ENCODE measurements at places on chromosomes 5 and 9. TPM values are rescaled to one million over a fixed set of nuclear protein-coding genes. Genes with fewer than 3 reads are reported as not detected.
A peak's percentile ranks its signal among the peaks of the same experiment; 100 is the strongest.

The SOHLH1 gene
- not detected for total RNA-seq

The SLC6A18 gene
- total RNA-seq: not detected

The TNIP1 gene
- 213 TPM for total RNA-seq

The SGCD gene
- total RNA-seq: 0.11 TPM

The OGN gene
- not detected for total RNA-seq

The FREM1 gene
- not detected for total RNA-seq

The KIAA0825 gene
- 1.5 TPM for total RNA-seq

The HAPLN1 gene
- not detected for total RNA-seq

The HTR4 gene
- total RNA-seq: not detected

The FGF1 gene
- not detected for total RNA-seq

The MTAP gene
- 77.4 TPM for total RNA-seq

The FCN2 gene
- not detected for total RNA-seq

DNA sequence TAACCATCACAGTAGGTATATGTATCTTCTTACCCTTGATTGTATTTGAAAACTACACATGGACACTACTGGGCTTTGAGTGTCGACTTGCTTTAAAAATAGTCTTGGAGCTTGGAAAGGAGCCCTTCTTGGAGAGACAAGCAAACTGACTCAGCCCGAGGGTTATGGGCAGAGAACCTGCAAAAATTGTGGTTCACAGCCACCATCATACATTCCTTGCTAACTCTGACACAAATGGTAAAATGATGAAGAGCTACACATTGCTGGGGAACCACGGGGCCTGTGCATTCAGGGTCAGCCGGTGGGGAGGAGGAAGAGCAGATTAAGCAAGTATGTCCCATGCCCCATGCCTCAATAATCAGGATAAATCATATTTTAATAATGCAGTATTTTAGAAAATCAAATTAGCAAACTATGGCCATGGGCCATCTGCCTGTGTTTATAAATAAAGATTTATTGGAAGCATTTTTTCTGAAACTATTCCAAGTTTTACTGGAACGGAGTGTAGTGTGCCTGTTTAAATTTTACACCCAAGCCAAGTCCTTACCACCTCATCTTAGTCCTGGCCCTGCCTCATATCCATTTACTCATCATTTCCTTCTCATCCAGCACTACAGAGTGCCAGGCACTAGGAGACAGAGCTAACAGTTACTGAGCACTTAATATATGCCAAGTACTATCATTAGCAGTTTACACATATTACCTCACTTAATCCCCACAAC lies 195.7 kb downstream of the PALM2AKAP2 start:
- no peaks in the 10 kb centered on the region for H3K36me3 ChIP-seq
- no peak for DNase-seq
- peaks cover 8% of the 10 kb centered on the region for H3K4me1 ChIP-seq
- no peaks in the 10 kb centered on the region for H3K27me3 ChIP-seq
- H3K4me3 ChIP-seq: no peak overlapping the region

DNA sequence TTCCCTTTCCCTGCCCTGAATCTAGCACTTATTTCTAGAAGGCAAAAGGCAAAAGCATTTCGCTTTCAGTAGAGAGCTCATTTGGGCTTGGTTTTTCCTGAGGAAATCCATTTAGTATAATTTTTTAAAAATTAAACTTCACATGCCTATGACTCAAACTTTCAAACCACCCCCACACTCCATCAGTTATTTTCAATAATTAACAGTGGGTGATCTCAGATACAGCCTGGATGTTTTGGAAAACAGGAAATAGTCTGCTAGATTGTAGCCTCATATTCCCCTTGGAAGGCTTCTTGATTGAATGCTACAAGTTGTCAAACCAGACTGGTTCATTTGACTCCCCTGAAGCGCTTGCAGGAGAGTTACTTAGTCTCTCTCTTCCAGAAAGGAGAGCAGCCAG lies 40.6 kb downstream of the SEMA5A start:
- no peak for DNase-seq
- H3K27me3 ChIP-seq: no peaks in the 10 kb centered on the region
- no peak overlapping the region for H3K27ac ChIP-seq

- H3K36me3 ChIP-seq: no peaks in the 10 kb centered on the region
- no peak for DNase-seq
- H3K4me1 ChIP-seq: no peaks in the 10 kb centered on the region
- no peak overlapping the region for H3K27ac ChIP-seq
- no peak overlapping the region for H3K4me3 ChIP-seq
- H3K27me3 ChIP-seq: no peaks in the 10 kb centered on the region
Observed at GRCh38 chr5:53613536-53613935, 53.1 kb downstream of the NDUFS4 start.

DNA sequence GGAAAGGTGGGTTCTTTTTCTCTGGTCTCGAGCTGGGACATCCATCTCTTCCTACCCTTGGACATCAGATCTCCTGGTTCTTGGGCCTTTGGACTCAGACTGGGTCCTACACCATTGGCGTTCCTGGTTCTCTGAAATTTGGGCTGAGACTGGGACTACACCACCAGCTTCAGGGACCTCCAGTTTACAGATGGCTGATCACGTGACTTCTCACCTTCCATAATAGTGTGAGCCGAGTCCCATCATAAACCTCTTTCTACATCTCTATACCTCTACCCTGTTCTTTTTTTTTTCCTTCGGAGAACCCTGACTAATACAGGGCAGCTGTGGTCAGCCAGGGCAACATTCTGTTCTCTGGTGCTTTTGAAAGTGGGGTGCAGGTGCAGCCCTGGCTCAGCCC lies 27.2 kb upstream of the RXRA start:
- H3K4me3 ChIP-seq: no peak overlapping the region
- DNase-seq: no peak
- H3K27me3 ChIP-seq: no peaks in the 10 kb centered on the region
- H3K4me1 ChIP-seq: peaks cover 7% of the 10 kb centered on the region
- H3K27ac ChIP-seq: no peak overlapping the region

DNA sequence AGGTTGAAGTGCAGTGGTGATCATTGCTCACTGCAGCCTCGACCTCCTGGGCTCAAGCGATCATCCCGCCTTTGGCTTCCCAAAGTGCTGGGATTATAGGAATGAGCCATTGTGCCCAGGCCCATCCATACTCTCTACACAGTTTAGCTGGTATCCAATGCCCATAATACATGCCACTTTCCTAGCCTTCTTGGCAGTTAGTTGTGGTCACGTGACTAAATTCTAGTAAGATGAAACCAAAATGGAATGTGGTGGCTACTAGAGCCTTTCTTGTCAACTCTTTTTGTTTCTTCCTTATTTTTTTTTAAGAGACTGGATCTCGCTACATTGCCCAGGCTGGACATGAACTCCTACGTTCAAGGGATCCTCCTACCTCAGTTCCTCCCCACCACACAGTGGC lies 15.3 kb upstream of the KIF27 start:
- no peak overlapping the region for H3K4me3 ChIP-seq
- H3K36me3 ChIP-seq: no peaks in the 10 kb centered on the region
- H3K4me1 ChIP-seq: no peaks in the 10 kb centered on the region
- H3K27ac ChIP-seq: no peak overlapping the region

GRCh38 chr9:130159057-130159456 lies 13.1 kb upstream of the NCS1 start:
- no peak for DNase-seq
- H3K27ac ChIP-seq: no peak overlapping the region
- H3K36me3 ChIP-seq: no peaks in the 10 kb centered on the region
- no peak overlapping the region for H3K4me3 ChIP-seq

GRCh38 chr5:162067655-162068411 lies at the start of gene GABRG2:
Gene GABRG2, plus strand, starts transcription at chr5:162067773. Its CDS starts 227 bp downstream, at chr5:162068000.
- H3K4me3 ChIP-seq: no peak within 1 kb of the TSS
- no peak within 1 kb of the TSS for H3K27ac ChIP-seq
- H3K27me3 ChIP-seq: no peaks in the 10 kb centered on the region

DNA sequence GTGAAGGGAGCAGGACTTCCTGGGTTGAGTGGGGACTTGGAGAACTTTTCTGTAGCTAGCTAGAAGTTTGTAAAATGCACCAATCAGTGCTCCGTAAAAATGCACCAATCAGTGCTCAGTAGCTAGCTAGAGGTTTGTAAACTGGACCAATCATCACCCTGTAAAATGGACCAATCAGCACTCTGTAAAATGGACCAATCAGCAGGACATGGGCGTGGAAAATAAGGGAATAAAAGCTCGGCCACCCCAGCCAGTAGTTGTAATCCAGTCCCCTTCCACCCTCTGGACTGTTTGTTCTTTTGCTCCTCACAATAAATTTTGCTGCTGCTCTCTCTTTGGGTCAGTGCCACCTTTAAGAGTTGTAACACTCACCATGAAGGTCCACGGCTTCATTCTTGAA lies 29.5 kb downstream of the SPATA31C2 start:
- no peak overlapping the region for H3K4me3 ChIP-seq
- no peak overlapping the region for H3K27ac ChIP-seq
- no peak for DNase-seq
- H3K36me3 ChIP-seq: no peaks in the 10 kb centered on the region

GRCh38 chr5:1214936-1215220 lies 10.3 kb upstream of the SLC6A18 start:
- H3K27me3 ChIP-seq: no peaks in the 10 kb centered on the region
- DNase-seq: no peak
- H3K27ac ChIP-seq: no peak overlapping the region

- H3K4me1 ChIP-seq: no peaks in the 10 kb centered on the region
- H3K36me3 ChIP-seq: no peaks in the 10 kb centered on the region
- no peaks in the 10 kb centered on the region for H3K27me3 ChIP-seq
- DNase-seq: no peak
Observed at GRCh38 chr5:10214041-10214440, 35.6 kb downstream of the ATPSCKMT start.

- no peaks in the 10 kb centered on the region for H3K27me3 ChIP-seq
- no peak for DNase-seq
- H3K36me3 ChIP-seq: no peaks in the 10 kb centered on the region
- no peak overlapping the region for H3K27ac ChIP-seq
- no peak overlapping the region for H3K4me3 ChIP-seq
Observed at GRCh38 chr5:41641621-41642020, 131.2 kb upstream of the PLCXD3 start.

DNA sequence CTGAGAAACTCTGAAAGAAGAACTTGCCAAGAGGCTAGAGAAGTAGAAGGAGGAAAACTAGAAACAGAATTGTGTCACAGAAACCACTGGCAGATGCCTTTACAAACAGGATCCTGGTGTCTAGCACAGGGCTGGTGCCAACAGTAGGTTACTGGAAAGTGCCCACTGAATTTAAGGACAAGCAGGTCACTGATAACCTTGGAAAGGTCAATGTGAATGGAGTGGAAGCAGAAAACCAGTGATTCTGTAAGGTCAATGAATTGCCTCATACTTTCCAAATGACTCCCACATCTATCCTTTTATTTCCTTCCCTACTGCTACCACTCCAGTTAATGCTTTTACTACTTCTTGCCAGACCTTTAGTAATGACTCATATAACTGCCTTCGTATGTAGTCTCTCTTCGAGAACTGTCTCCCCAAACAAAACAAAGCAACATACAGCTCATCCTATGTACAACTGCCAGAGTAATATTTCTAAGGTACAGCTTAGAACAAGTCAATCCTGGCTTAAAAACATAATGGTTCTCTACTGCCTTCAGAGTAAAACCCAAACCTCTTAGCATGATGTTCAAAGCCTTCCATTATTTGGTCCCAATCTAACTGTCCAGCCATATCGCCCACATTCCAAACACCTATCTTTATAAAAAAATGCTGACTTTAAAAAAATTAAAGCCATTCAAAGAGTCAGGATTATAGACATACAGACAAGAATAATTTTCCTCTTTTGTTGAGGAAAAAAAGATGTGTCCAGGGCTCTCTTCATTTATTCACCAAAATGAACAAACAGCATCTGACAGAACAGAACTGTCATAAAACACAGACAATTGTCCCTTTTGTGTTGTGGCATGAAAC lies 52.5 kb downstream of the NR3C1 start:
- no peak overlapping the region for H3K27ac ChIP-seq
- DNase-seq: no peak
- H3K27me3 ChIP-seq: no peaks in the 10 kb centered on the region
- peaks cover 74% of the 10 kb centered on the region for H3K4me1 ChIP-seq
- H3K36me3 ChIP-seq: no peaks in the 10 kb centered on the region
- no peak overlapping the region for H3K4me3 ChIP-seq

- H3K36me3 ChIP-seq: no peaks in the 10 kb centered on the region
- no peaks in the 10 kb centered on the region for H3K27me3 ChIP-seq
Observed at GRCh38 chr5:180591311-180591887, at the start of gene SCGB3A1. Gene SCGB3A1, minus strand, starts transcription at chr5:180591499. Its CDS starts 37 bp downstream, at chr5:180591462.

- no peak overlapping the region for H3K4me3 ChIP-seq
- no peak for DNase-seq
- H3K36me3 ChIP-seq: no peaks in the 10 kb centered on the region
Observed at GRCh38 chr9:136020671-136021070, 59.5 kb upstream of the UBAC1 start.

DNA sequence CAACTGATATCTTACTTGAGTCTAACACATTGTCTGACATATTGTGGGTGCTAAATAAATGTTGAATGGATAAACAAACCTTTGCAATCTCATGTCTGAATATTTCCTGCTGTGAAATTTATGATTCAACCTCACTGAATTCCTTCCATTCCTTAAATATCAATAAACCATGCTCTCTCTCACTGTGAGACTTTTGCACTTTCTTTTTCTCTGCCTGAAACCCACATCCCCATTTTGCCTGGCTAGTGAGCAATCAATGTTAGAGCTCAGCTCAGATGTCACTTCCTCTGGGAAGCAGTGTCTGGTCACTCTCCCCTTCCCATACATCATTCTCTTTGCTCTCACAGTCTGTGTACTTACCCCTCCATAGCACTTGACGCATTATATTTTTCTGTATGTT lies 383.7 kb upstream of the TRPC7 start:
- no peak overlapping the region for H3K4me3 ChIP-seq
- H3K27ac ChIP-seq: no peak overlapping the region
- DNase-seq: no peak
- no peaks in the 10 kb centered on the region for H3K27me3 ChIP-seq
- H3K36me3 ChIP-seq: no peaks in the 10 kb centered on the region

DNA sequence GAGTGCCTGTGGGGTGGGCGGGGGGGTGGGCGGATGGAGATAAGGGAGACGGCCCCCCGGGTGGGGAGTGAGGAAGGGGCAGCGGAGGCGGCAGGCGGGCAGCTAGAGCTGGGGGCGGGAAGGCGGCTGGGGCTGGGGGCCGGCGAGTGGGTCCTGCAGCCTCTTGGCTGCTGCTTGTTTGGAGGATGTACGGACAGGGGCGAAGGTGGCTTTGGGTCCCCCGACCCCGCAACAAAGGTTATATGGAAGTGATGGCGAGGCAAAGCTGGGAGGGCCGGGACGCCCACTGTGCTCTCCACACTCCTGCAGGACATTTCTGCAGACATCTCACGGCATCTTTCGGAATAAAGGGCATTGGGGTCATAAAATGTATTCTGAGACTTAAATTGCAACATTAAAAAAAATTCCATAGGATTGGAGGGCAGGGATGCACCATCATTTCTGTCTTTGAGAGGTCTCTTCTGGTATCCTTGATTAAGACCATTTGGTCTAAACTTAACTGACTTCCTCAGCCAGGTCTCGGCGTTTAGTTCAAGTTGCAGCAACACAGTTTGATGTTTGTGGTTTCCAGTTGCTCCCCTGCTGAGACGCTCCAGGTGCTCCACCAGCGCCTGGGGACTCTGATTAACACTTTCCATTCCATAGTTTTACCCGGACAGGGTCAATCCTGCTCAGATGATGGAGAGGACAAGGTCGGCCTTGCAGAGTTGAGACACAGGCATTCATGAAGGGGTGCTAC lies 101.6 kb upstream of the SSBP2 start:
- H3K4me3 ChIP-seq: peak overlapping the region; percentile 57
- no peak for DNase-seq
- H3K27ac ChIP-seq: no peak overlapping the region
- peaks cover 28% of the 10 kb centered on the region for H3K4me1 ChIP-seq

GRCh38 chr5:181051841-181052671 lies 12.0 kb downstream of the BTNL9 start:
- DNase-seq: no peak
- H3K36me3 ChIP-seq: no peaks in the 10 kb centered on the region
- peaks cover 14% of the 10 kb centered on the region for H3K4me1 ChIP-seq
- no peak overlapping the region for H3K4me3 ChIP-seq
- H3K27ac ChIP-seq: no peak overlapping the region
- peaks cover 32% of the 10 kb centered on the region for H3K27me3 ChIP-seq
